Urinary bladder (tissue), 4 donors: ENCODE measurements at places on chromosomes 2 and 18. TPM values are rescaled to one million over a fixed set of nuclear protein-coding genes. Genes with fewer than 3 reads are reported as not detected.

The AGXT gene
- not detected for total RNA-seq

The MAPRE3 gene
- total RNA-seq, result 3.2 TPM

The GYPC gene
- total RNA-seq, result 65.2 TPM

The CERS6 gene
- total RNA-seq, result 45.2 TPM

The ITM2C gene
- total RNA-seq, result 174 TPM

The RIT2 gene
- 0.48 TPM for total RNA-seq

The KLHL14 gene
- 1.5 TPM for total RNA-seq

GRCh38 chr2:226660124-226660523 lies 139.5 kb downstream of the IRS1 start:
- DNase-seq, result no peak

DNA sequence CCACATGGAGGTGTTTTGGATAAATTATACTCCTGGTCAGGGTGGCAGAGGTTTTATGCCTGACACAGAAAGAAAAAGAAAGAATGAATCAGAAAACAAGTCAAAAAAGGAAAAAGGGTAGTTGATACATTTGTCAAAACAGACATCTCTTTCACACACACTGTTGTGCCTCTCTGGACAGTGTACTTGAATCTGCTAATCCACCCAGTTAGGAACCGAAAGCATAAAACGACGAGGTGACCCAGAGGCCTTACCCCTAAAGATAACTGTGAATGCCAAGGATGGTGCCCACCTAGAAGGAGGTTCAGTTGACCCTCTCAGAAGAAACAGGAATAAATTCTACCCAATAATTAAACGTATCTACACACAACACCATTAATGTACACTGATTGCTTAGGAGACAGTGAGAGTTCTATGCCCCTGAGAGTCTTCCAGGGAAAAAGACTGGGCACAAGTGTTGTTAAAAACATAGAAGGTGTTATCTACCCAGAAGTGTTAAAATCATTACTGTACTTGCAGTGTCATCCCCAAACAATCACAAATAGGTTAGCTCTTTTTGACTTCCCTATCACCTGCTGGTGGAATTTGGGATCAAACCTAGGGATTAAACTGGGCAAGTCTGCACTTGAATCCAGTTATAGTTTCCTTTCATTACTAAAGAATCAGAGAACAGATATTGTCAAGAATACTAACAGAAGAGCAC lies 123.2 kb upstream of the DNAJC10 start:
- DNase-seq, result no peak

DNA sequence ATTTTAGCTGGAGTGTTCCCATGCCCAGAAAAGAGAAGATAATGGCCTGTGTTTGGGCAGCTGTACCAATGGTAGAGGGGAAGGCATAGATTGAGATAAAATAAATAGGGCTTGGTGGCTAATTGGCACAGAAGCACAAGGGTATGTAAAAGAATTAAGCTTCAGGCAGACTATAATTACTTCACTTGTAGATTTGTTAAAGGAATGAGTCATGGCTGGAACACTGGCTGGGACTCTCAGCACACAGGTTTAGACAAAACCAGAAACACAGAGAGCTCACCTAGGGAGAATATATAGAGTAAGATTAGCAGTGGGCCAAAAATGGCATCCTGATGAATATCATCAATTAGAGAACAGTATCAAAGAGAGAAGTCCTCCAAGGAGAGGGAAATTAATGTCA lies 198.3 kb upstream of the FIGN start:
- no peak for DNase-seq

DNA sequence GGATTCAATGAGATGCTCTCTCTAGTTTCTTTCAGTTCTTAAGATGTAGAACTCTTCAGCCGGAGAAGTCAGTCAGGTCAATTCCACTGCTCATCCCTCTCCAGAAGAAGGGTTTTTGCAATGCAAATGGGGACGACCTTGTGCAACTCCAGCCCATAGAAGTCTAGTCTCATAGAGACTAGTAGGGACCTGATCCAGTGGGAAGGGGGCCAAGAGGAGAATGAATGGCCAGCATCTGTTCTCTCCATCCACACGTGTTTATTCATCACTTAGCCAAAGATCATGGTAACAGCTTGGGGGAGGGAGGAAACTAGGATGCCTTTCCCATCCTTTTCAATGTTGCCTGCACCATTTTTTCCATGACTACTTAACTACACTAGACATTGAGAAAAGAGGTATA lies 120.2 kb downstream of the LAMA3 start:
- no peak for DNase-seq

GRCh38 chr2:48693645-48694044 lies 61.9 kb downstream of the LHCGR start:
- no peak for DNase-seq

DNA sequence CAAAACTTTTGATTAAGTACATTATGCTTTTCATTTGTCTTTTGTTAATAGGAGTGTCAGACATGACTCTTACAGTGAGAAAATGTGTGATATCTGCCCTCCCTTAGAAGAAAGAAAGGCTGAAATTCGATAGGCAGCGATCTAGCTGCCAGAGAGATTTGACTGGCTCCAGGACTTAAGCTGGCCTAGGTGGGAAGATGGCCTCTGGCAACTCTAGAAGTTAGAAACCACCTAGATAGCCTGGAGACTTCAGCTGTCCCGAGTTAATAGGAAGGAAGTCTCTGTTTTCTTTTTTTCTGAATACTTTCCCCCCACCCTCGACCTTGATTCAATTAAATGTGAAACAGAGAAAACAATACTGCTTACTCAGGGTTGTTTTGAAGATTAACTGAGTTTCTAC lies 1194.7 kb upstream of the CRIM1 start:
- no peak for DNase-seq

- no peak for DNase-seq
These were observed 15.0 kb upstream of the POLI start for GRCh38 chr18:54254265-54254758.

DNA sequence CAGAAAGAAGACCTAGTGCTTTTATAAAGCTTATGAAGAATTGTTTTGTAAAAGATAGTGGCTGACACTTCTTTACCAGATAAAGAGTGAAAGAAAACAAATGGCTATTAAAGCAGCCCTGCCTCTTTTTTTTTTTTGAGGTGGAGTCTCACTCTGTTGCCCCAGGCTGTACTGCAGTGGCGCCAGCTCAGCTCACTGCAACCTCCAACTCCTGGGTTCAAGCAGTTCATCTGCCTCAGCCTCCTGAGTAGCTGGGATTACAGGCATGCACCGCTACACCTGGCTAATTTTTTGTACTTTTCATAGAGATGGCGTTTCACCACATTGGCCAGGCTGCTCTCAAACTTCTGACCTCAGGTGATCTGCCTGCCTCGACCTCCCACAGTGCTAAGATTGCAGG lies 12.9 kb downstream of the ARPC2 start:
- no peak for DNase-seq

DNA sequence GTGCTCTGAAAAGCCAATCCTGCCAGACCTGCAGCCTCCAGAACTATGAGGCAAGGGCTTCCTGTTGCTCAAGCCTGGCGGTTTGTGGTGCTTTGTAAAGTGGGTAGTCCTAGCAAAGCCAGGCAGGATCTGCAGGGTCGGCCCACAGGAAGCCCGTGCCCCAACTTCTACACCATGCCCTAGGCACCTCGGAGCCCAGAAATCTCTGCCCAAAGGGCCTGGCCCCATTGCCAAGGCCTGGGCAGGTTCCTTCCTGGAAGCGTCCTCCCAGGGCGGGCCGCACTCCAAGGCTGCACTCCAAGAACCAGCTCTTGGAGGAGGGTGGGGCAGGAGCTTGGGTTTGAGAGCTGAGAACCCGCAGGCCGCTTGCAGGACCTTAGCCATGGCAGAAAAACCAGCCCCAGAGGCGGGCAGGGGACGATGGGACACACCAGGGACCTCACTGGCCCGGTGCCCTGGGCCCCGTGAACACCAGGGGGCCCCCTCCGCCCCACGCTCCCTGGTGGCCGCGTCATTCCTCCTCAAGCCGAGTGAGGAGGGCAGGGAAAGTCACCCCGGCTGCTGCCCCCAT lies 37.2 kb upstream of the ID2 start:
- no peak for DNase-seq

- DNase-seq, result peak; percentile 13
These were observed 36.5 kb downstream of the SEMA4F start for GRCh38 chr2:74690571-74690970.

- no peak for DNase-seq
These were observed 50.4 kb downstream of the ZNF385B start for GRCh38 chr2:179811042-179811441.

DNA sequence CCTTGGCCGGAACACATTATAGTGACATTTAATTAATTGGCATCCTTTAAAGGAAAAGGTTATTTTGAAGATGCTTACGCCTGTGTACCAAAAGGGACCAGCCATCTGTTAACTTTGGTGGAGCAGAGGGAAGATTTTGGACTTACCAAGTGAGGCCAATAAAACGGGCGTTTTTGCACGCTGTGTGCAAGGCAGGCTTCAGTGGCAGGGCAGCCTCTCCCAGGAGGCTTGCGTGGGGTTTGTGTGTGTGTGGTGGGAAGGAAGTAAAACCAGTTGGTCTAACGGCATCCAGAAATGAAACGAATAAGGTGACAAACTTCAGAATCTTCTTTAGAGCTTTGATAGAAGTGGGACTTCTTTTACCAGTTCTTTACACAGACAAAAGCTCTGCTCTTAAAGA lies 191.7 kb downstream of the PRKCE start:
- DNase-seq, result no peak

DNA sequence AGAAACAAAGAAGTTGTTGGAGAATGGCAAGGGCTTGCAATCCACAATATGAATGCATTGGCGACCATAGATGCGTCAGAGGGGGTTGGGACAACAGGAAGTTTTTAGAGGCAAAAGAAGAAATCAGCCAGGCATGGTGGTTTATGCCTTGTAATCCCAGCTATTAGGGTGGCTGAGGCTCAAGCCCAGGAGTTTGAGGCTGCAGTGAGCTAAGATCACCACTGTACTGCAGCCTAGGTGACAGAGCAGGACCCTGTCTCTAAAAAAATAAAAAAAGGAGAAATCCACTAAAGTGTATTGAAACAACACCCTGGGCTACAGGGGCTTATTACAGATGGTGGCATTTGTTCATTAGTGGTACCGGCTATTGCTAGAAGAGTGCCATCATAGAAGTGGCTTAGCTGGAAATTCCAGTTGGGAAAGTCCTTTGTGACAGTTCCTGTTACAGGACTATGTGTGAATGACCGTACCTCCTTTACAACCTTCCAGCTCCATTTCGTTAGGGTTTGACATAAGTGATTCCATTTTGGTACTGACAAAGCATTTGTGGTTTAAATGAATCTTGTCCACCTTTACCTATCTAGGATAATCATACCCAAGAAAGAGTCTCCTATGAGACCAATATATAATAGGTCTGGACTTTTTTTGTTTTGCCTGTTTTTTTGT lies 10.7 kb upstream of the WDSUB1 start:
- no peak for DNase-seq

DNA sequence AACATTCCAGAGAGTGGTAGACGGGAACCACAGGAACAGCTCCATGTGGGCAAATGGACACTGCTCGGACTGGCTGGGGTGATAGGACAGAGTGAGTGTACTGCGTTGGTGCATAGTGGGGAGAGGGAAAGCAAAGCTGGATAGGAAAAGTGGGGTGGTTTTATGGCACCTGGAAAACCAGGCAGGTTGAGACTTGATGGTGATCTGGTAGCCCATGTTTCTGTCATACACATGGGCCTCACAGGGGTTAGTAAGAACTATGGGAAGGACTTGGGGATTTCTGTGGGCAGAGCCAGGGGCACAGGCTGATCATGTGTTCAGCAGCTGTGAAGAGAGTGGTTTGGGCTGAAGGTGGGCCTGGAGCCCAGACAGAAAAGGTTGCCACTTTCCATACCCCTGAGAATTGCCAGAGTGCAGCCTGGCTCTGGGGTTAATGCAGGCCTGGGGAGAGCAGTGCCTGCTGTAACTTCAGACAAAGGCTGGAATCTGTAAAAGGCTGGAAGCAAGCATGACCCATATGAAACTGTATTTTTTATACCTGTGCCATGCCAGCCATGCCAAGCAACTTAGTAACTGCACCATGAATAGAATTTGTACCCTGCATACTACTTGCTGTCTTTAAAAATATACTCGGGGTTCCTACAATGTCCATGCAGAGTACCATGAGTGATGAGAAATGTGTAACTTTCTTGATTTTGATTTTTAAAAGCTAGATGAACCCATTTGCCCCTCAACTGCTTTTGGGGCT lies 41.9 kb downstream of the RPIA start:
- DNase-seq, result no peak

DNA sequence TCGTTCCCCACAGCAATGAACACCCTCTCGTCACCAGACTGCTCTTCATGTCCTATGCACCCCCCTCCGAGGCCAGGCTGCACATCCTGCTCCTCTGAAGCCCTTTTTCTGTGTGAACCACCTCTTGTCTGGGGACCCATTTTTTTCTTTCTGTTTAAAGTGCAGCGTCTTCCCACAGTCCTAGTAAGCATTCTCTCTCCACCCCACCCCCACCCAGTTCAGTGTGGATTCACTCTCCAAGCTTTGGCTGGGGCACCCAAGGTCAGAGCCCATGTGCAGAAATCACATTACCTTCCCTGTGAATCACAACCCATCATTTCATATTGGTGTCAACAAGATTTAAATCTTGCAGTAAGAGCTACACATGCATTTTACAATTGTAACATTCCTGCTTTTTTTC lies 26.4 kb upstream of the PKDCC start:
- no peak for DNase-seq
